ENCODE measurements at places on chromosomes 13 and 19.

DNA sequence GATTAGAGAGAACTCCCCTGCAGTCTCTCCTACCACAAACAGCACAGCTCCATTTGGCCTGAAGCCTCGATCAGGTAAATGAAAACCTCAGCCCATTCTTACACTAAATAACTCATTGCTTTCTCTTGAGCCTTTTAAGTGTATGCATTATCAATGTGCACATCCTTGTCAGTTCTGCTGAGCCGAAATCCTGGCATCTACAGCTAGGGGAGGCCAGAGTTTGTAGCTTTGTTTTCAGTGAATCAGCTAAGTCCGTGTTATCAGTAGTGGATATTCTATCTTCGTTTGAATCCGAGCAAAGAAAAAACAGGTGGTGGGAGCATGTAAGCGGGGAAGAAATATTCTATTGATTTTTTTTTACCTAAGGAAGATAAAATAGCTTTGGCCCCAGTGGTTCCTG is 84.4 kb downstream of the ESD start:
- no peak for DNase-seq

GRCh38 chr19:8392017-8392591 is 1.9 kb downstream of the RAB11B start:
- no peak for DNase-seq

- DNase-seq = no peak
Observed at GRCh38 chr13:40640845-40641458, 25.5 kb downstream of the FOXO1 start.

DNA sequence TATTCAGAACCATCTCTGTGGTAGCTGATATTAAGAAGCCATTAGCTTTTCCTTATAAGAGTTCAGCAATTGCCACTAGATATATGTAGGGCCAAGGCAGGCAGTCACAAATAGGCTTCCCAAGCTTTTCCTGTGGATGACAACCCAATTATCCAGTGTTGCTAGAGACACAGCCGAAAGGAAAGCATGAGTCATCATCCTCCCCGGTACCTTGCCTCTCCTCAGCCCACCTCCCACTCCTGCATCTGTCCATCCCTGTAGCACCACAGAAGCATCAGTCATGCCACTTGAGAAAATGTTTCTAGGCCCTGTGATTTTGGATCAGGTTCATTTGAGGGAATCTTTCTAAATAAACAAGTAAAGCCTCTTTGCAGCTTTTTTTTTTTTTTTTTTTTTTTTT is 204.3 kb downstream of the DNAJC15 start:
- DNase-seq = no peak

DNA sequence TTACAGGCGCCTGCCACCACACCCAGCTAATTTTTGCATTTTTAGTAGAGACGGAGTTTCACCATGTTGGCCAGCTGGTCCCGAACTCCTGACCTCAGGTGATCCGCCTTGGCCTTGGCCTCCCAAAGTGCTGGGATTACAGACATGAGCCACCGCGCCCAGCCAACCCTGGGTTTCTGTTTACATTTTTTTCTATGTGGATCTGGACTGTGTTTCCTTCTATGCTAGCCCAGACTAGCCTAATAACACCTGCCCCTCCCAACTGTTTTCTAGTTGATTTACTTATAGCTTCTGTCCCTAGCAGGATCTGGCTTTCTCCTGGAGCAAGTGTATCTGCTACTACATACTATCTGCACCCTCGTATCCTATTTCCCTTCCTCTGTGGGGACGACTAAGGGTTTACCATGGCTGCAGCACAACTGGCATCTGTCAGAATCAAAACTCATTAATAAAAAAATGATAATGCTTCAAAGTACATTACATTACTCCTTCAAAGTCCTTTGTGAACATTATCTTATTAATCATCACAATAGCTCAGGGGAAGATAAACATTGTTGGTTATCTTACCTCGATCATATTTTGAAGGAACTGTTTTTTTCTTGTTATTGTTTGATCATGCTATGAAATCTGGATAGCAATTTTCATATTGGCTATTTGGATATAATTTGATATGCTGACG is 228.3 kb downstream of the KLF5 start:
- no peak for DNase-seq

GRCh38 chr13:40127925-40128324 is 472.5 kb downstream of the COG6 start:
- no peak for DNase-seq

DNA sequence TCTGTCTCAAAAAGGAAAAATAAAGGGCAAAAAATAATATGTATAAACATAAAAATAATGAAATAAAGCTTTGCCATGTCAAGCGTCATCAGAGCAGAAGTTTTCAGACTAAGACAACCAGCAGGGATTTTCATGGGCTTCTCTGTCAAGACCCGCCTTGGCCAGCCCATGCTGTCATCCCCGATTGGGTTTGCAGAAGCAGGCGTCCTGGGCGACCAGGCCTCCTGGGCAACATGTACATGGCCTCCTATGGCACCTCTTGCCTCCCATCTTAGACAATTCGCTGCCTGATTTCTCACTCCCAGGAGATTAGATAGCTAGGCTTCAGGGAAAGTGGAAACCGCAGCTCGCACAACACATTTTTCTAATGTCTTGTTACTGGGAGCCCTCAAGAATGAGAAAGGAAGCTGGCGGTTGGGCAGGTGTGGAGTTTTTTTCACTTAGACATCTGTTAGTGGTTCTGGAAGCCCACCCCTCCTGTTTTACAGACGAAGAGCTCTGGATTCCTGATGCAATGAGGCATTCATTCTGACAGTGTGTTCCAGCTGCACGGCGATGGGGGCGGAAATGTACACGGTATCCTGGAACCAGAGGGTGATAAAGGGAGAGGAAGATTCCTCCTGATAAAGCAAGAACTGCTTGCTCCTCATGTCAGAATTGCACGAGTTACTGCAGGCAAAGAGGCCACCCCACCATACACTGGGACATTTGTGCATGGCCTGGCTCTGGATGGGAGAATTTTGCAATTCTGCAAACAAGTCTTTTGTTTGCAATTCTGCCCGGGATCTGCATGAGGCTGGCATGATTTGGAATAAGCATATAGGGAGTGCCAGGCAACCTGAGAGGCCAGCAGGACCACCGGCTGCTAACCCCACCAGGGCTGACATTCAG is 47.4 kb upstream of the KATNAL1 start:
- DNase-seq = no peak

- DNase-seq = no peak
Observed at GRCh38 chr19:17113127-17113785, 37.7 kb downstream of the MYO9B start.

DNA sequence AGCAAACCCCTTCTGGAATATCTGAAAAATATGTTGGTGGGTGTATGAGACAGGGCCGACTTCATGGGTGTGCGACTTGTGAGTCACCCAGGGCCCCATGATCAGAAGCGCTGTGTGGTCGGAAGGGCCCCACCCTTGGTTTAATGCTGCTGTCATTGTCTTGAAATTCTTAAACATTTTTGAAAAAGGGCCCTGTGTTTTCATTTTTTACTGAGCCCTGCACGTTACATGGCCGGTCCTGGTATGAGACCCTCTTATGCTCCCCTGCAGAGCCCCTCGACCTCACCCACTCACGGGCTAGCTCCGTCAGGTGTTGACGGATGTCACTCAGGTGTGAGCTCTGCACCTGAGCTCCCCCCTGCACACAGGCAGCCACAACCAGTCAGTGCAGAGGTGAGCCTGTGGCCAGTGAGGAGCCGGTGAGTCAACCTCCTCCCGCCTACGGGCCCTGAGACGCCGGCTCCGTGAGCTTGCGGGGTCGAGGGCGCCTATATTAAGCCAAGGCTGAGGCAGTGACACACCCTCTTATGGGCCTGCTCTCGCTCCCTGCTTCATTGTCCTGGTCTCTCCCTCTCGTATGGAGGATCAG is 27.7 kb downstream of the GADD45B start:
- DNase-seq = peak; percentile 60

GRCh38 chr19:16601378-16602052 is 26.5 kb downstream of the MED26 start:
- DNase-seq = no peak

- no peak for DNase-seq
Observed at GRCh38 chr13:35781036-35782000, 304.8 kb upstream of the MAB21L1 start.

DNA sequence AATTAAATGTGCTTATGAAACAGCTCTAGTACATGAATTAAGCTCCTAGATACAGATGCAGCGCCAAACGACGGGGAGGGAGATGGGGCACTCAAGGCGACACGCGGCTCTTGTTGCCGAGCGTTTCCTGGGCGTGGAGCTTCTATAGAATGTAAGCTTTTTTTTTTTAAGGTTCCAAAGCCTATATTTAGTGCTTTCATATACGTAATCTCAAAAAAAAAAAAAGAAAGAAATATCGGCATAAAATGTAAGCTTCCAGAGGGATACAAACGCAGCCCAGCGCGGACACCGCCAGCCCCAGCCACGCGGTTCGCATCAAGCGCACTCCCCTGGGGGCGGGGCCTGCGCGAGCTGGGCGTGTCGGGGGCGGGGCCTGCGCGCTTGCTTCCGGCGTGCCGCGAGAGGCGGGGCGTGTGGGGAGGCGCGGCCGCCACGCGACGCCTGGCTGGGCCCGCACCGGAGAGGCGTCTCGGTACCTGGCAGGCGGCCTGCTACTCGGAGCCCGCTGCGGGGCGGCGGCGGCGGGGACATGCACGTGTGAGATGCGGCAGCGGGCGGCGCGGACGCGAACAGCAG is at the start of gene URI1:
URI1 (plus strand) TSS at position 412 of the 576 bp plus-strand sequence. CDS start 309 bp downstream, outside the sequence.
- DNase-seq = peak; percentile 89

DNA sequence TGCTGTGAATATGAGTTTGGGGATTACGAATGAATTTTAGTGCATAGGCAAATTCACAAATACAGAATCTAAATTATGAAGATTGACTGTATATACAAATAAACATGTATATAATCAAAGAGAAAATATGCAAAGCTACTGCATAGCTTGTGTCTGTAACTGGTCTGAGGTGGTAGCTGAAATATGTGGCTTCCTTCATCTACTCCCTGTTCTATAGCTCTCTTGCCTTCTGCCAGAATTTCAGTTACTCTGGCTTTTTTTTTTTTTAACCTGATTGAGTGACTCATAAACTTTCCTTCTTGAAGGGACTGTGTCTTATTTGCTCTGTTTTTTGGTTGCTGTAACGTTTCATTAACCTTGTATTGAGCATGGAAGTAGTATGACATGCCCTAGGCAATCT is 26.6 kb downstream of the DNAJC3 start:
- no peak for DNase-seq

GRCh38 chr19:31969016-31969415 is 376.4 kb upstream of the ZNF507 start:
- DNase-seq = no peak

DNA sequence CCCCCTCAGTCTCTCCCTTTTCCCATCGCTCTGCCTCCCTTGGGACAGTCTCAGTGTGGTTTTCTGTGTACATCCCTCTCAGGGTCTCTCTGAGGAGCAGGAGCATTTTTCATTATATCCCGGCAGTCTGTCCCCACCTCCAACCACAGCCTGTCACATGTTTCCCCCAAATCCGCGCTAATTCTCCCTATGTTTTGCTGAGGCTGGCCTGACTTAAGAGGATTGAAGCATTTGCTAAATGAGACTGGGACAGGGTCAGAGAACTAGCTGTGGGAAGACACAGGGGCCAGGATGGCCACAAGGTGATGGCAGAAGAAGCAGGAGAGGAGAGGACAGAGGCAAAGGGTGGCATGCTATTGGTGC is 5.5 kb downstream of the TPRX1 start:
- no peak for DNase-seq

DNA sequence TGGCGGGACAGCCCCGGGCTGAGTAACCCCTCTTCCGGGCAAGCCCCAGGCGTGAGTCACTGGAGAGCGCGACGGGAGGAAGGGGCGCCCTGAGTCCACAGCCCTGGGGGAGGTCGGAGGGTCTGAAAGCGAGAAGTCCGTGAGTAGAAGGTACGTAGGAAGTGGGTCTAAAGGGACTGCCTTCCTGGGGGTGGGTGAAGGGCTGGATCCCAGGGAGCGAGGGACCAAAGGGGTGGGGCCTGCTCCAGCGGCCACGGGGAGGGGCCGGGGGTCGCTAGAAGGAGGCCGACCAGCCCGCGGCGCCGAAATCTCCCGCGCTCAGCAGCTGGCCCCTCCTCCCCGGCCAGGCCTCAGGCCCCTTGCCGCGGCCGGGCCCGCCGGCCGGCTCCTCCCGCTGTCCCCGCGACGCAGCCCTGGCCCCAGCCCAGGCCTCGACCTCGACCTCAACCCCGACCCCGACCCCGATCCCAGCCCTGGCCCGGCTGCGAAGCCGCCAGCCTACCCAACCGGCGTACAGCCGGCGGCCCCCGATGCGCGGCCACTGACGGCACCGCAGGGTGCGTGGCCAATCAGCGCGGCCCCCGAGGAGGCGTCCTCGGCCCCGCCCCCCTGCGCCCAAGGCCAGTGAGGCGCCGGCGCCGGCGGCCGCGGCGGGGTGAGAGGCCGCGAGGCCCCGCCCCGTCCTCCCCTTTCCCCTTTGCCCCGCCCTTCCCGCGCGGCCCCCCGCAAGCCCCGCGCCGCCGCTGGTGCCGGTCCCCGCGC is 22.6 kb downstream of the IPO5 start:
- peak; percentile 84 for DNase-seq

GRCh38 chr13:32409561-32410421 is 18.1 kb downstream of the N4BP2L1 start:
- DNase-seq = no peak

- DNase-seq = no peak
Observed at GRCh38 chr13:29451976-29452375, 143.5 kb downstream of the SLC7A1 start.

GRCh38 chr13:35879111-35879510 is 252.1 kb downstream of the DCLK1 start:
- no peak for DNase-seq

DNA sequence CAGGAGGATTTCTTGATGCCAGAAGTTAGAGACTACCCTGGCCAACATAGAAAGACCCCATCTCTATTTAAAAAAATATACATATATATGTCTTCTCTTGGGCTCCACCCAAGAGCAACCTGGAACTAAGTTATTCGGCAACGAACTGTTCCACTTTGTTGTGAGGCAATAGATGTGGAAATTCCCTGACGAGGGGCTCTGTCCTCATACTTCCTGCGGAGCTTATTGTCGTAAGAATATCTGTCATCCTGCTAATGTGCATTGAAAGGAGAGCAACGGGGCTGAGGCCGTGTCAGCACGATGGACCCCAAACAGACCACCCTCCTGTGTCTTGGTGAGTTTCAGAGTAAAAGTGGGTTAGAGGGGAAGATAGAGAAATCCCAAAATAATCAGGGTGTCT is at the start of gene FCAR:
FCAR (plus strand) TSS at position 246 of the 400 bp plus-strand sequence; CDS start at position 301, 55 bp downstream.
- DNase-seq = no peak

- no peak for DNase-seq
Observed at GRCh38 chr19:591099-591958, 1.6 kb downstream of the HCN2 start.

GRCh38 chr19:44672226-44672625 is 944 bp downstream of the CEACAM19 start:
- no peak for DNase-seq

Measured in activated CD4-positive, alpha-beta T cell treated with anti-CD3 and anti-CD28 coated beads for 1 hour (primary cell).